ENCODE measurements at places on chromosomes 3 and 15.

DNA sequence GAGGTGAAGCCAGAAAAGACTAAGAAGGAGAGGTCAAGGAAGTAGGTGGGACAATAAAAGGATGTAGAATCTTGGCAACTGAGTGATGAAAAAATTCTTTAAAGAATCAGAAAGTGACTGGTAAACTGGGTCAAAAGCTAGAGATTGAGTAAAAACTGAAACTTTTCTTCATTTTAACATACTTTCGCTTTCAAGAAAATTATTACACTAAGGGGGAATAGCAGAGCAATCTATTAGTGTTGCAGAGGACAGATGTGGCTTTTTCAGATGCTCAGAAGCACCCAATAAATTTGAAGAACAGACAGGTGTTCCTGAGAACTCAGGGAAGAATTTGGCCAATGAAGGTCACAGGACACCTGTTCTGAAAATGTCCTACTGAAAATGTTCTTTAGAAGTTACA lies 805.4 kb upstream of the ALCAM start:
- no peak for DNase-seq

DNA sequence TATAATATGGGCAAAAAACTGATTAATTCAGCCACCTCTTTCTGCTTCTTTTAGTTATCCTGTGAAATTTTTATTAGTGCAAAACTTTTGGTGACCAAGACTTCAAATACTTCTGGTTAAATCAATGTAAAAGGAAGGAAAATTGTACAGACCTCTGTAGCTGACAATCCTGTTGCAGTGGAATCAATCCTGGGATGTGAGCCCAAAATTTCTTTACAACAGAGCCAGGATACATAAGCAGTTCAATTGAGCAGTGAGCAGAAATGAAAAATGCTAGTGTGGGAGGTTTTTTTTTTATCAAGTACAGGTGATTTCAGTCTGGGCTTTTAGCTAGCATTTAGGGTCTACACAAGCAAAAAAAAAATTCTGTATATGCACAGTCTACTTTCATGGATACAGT lies 398.0 kb downstream of the OTOL1 start:
- no peak for DNase-seq

DNA sequence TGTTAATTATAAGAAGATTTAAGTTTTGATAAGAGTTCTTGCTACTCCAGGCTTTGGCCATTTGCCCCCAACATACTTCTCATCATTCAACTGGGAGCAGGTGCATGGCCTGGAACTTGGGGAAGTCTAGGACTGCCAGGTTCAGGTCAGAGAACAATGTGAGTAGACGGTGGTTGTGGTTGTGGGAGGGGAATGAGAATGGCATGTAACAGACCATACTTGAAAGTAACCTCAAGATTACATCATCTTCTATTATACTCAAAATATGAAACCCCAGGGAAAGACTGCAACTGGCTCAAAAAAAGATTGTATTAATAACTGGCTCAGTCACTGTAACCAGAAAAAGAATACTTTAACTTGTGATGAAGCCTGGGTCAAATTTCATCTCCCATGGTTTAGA lies 364.9 kb upstream of the DPPA4 start:
- no peak for DNase-seq

GRCh38 chr3:87045473-87045872 lies 54.5 kb upstream of the VGLL3 start:
- DNase-seq, result no peak

DNA sequence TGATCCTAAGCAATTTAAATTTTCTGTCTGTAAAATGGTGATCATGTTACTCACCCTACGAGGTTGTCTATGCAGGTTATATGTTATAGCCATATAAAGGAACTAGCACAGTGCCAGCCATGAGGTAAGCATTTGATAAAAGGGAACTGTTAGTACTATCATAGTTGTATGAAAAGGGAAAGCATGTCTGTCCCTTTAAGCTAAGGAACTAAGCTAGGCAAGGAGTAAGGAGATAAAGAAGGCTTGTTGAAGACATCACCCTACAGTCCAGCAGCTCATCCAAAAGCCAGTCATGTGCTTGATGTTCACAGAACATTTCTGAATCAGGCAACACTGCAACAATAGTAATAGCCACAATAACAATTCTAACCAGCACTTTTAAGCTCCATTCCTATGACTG lies 243.9 kb downstream of the ZBTB20 start:
- no peak for DNase-seq

DNA sequence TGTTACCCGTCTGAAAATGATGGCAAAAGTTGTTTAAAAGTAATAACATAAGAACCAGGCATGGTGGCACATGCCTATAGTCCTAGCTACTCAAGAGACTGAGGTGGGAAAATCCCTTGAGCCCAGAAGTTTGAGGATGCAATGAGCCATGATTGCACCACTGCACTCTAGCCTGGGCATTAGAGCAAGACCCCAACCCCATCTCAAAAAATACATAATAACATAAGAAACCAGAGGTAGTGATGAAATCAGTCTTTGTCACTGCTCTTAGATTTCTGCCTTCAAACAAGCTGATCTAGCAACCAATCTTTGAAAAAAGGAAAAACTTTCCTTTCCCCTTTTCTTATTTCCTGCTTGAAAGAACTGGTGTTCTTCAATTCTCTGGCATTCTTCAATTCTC lies 71.3 kb downstream of the TMCC1 start:
- no peak for DNase-seq

DNA sequence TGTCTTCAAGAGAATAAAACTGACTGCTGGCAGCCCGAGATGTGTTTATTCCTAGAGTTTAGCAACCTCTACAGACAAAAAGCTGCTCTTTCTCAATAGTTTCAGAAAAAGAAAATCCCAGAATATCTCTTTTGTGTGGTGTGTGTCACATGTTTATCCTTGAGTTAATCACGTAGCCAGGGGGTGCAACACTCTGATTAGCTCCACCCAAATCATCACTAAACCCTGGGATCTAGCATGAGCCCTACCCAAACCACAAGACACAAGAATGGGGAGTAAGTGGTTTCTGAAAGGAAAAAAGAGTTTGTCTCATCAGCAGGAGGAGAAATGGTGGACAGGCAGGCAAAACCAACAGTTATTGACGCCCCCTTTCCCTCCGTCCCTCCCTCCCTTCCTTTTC lies 78.5 kb upstream of the AGBL1 start:
- DNase-seq, result no peak

- no peak for DNase-seq
These were observed 32.5 kb upstream of the THSD4 start for GRCh38 chr15:71082803-71083202.

DNA sequence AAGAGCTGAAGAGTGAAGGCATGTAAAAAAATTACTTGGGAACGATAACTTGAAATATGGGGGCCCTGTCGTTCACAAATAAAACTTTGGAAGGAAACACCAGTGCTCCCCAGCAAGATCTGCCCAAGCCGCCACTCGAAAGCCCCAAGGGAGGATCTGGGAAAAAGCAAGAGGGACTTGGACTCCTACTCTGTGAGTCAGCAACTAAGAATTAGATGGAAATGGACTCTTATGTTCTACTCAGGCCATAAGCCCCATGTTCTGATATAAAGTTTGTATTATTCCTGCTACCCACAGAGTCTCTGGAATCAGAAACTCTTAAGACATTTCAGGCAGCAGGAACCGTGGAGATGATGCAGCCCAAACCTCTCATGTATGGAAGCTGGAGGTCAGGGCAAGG lies 75.7 kb downstream of the ITGB5 start:
- no peak for DNase-seq

- DNase-seq, result no peak
These were observed 86.1 kb downstream of the DLG1 start for GRCh38 chr3:197212290-197212689.

GRCh38 chr3:143201045-143201444 lies 81.5 kb downstream of the CHST2 start:
- DNase-seq, result no peak

- DNase-seq, result no peak
These were observed 20.6 kb downstream of the SAMD7 start for GRCh38 chr3:169931747-169932520.

DNA sequence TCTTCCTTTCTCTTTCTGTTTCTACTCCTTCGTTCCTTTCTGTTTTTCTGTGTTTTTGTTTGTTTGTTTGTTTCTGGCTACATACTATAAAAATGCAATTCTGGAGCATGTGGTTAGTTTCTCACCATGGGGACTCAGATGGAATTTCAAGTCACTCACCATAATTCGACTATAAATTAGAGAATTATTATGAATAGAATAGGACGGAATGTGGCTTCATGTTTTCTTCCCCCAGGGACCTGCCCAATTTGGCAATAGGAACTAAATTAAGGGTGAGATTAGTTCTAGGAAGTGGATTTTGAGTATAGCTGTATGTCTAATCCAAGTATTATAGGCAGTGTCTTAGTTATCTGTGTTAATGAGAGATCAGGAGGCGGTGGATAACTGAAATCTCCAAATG lies 96.9 kb downstream of the THSD4 start:
- no peak for DNase-seq

- no peak for DNase-seq
These were observed 50.8 kb downstream of the SUSD5 start for GRCh38 chr3:33167716-33168336.

- DNase-seq, result no peak
These were observed 273.6 kb upstream of the PROK2 start for GRCh38 chr3:72058493-72059081.

- DNase-seq, result no peak
These were observed 48.1 kb upstream of the XXYLT1 start for GRCh38 chr3:195319060-195319459.

DNA sequence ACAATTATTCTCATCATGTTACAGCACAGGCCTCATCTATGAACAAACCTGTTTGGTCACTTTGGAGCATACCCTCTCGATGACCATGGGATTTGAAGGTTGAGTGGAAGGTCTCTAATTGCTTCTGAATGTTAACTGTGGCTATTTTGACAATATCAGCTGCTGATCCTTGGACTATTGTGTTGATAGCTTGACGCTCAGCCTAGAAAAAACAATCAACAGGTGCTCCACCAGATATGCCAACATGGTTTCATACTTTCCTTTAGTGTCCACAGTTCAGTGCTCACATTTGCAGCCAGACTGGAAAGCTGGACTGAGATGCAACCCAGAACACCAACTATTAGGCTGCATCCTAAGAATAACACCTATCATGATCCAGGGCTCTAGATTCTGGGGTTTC lies 109.7 kb downstream of the POLQ start:
- DNase-seq, result no peak

DNA sequence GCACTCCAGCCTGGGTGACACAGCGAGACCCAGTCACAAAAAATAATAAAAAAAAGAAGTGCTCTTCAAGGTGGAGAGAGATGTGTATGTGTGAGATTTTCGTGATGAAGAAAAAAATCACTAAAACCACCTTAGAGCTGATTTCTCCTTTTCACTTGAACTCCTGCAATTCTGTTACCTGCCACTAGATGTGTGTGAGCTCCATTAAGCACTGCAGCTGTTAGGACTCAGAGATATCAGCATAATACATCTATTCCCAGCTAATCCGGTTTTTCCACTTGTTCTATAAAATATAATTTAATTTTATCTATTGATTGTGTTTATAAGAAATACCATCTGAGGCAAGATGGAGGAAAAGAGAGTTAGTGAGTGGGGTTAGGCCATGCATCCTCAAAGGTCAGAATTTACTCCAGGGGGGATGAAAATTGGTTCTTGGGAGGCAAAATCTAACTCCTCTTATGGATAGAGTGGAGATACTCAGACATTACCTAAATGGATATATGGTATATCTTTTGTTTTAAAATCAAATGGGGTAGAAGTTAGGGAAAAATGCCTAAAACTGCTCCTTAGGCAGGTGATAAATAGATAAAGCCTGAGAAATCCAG lies 152.7 kb downstream of the IL20RB start:
- DNase-seq, result peak; percentile 16

GRCh38 chr15:72859757-72860145 lies 76.2 kb upstream of the ADPGK start:
- no peak for DNase-seq

- no peak for DNase-seq
These were observed 30.8 kb downstream of the SIN3A start for GRCh38 chr15:75420698-75421097.

GRCh38 chr15:59011262-59011952 lies 23.9 kb downstream of the RNF111 start:
- DNase-seq, result no peak

DNA sequence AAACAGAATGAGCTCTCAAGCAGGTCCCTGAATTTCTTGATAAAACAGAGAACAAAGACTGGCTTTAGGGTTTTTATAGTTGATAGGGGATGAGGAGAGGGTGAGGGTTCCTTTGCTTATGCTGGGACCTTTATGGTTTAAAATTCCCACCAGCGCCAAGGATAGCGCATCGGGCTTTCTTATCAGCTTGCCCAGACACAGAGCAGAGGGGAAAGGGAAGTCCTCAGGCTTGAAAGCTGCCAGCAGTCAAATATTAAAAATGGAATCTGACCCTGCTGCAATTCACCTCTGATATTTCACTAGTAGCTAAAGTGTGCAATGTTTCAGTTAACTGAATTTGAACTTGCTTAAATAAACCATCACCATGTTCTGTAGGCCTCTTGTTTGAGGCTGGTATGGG lies 55.0 kb upstream of the EPHA3 start:
- no peak for DNase-seq

GRCh38 chr3:124413393-124413792 lies 316.9 kb upstream of the UMPS start:
- no peak for DNase-seq

DNA sequence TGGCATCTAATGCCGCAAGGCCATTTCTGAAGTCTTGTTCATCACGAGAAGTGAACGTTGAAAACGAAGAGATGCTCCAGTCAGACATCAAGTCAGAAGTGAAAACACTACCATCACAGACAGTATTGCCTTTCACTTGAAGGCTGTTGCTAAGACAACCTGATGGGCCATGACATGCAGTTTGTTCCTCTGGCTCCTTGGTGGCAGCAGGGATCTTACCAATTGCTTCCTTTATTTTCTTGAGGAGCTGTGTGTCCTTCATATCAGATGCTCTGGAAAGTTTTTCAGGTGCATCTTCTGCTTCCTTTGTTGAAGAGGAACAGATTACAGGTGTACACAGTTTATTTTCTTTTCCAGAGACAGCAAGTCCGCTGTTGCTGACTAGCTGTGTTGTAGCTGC lies 30.7 kb upstream of the MYLK start:
- no peak for DNase-seq

DNA sequence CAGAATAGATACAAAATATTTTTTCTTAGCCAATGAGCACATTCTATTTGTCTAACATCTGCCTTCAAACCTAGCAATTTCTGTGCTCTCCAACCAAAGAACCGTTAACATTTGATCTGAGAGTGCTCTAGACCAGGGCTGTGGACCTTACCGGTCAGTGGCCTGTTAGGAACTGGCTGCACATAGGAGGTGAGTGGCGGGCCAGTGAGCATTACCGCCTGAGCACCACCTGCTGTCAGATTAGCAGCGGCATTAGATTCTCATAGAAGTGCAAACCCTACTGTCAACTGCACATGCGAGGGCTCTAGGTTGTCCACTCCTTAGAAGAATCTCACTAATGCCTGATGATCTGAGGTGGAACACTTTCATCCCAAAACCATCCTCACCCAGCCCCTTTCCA lies 131.7 kb downstream of the CADM2 start:
- DNase-seq, result no peak

- no peak for DNase-seq
These were observed 19.0 kb upstream of the CHCHD6 start for GRCh38 chr3:126685021-126685420.

GRCh38 chr15:85598718-85599398 lies 195.9 kb downstream of the KLHL25 start:
- no peak for DNase-seq

GRCh38 chr3:197541756-197542539 lies 13.8 kb downstream of the BDH1 start:
- no peak for DNase-seq
